Activated CD8-positive, alpha-beta memory T cell treated with anti-CD3 and anti-CD28 coated beads for 1 hour (primary cell): ENCODE measurements at places on chromosomes 11 and 22.

- DNase-seq, result no peak
Measured at GRCh38 chr11:13302420-13302958, 24.9 kb downstream of the BMAL1 start.

- peak; percentile 61 for DNase-seq
Measured at GRCh38 chr11:67416416-67417335, 1.2 kb downstream of the CARNS1 start.

- DNase-seq, result no peak
Measured at GRCh38 chr11:4125141-4125540, 30.5 kb downstream of the RRM1 start.

DNA sequence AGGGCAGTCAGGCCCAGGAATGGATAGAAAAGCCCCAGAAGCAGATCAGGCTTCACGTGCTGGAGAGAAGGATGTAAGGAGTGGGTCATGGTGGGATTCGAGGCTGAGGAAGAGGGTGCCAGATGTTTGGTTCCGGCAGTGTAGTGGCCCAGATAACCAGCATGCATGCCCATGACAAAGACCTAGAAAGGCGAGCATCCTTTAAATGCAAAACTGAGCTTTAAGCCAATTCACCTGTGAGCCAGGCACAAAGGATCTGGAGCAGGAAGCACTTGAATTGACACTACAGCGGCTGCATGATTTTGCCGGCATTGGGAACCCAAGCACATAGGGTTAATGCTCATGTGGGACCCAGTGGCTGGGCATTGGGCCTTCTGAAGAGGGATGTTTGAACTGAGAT lies 185.5 kb downstream of the TRIM29 start:
- no peak for DNase-seq
